ENCODE measurements at places on chromosomes 5 and 9. TPM values are rescaled to one million over a fixed set of nuclear protein-coding genes. Genes with fewer than 3 reads are reported as not detected.

Gene F2R
- total RNA-seq = 2.0 TPM

- DNase-seq = no peak
Measured at GRCh38 chr9:121691890-121692289, 40.5 kb downstream of the DAB2IP start.

Gene LURAP1L
- 56.5 TPM for total RNA-seq

GRCh38 chr5:13749766-13750165, 194.7 kb downstream of the DNAH5 start:
- DNase-seq = no peak

GRCh38 chr5:112189391-112189790, 229.7 kb downstream of the EPB41L4A start:
- no peak for DNase-seq

Gene SUB1
- 103 TPM for total RNA-seq

Gene CCDC192
- not detected for total RNA-seq

DNA sequence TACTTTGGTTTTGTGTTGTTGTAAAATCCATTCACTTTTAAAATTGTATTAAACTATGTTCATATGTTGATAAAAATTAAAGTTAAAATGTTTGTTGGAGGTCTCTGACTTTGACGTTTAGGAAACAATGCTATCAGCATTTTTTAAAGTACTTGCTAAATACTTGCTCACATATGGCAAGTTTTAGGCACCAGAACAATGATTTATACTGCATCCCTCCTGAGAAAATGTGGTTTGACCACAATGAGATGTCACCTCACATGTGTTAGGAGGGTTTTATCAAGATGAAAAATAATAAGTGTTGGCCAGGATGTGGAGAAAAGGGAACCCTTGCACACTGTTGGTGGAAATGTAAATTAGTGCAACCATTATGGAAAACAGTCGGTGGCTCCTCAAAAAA, 180.8 kb downstream of the HSD17B3 start:
- DNase-seq = no peak

Measured in bronchial epithelial cell (primary cell).